Hepatocyte (in vitro differentiated cells): ENCODE measurements at places on chromosomes 2 and 18. TPM values are rescaled to one million over a fixed set of nuclear protein-coding genes. Genes with fewer than 3 reads are reported as not detected.
A peak's percentile ranks its signal among the peaks of the same experiment; 100 is the strongest.

DNA sequence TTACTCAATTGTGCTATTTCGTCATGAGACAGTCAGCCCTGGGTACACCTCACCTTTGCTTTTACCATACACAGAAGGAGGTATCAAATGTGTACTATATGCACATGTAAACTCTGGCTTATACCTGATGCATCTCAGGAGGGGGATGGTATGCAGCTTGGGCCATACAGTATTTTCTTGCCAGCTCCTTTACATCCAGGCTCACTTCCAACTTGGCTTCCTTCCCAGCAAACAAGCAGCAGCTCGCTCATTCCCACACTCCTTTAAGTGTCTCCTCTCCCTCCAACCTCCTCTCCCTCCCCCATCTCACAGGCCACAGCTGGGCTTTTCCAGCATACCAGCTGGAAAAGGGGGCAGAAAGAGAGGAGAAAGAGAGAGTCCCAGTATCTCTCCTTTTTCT, 9.6 kb downstream of the MARCHF4 start:
- H3K27ac ChIP-seq = no peak overlapping the region
- no peaks in the 10 kb centered on the region for H3K36me3 ChIP-seq
- no peak overlapping the region for H3K4me3 ChIP-seq

- H3K4me3 ChIP-seq = no peak overlapping the region
- H3K4me1 ChIP-seq = no peaks in the 10 kb centered on the region
- no peak for DNase-seq
These were observed 33.8 kb upstream of the COPS8 start for GRCh38 chr2:237051861-237052260.

DNA sequence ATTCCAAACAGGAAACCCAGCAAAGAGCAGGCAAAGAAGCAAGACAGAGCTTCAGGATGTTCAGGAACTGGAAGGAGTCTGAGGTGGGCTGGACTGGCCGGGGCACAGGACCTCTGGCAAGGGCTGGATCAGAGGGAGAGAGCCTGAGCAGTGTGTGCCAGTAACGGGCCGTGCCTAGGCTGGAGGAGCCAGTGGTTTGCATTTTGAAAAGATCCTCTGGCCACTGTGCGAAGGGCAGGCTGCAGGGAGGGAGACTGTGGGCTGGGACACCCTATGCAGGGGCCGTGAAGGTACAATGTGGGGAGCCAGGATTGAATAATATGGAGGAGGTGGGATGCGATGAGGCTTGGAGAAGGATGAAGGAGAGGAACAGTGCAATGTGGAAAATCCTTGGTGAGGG, 6.2 kb upstream of the SDC1 start:
- DNase-seq = no peak
- peaks cover 1% of the 10 kb centered on the region for H3K4me1 ChIP-seq
- H3K36me3 ChIP-seq = no peaks in the 10 kb centered on the region
- no peak overlapping the region for H3K27ac ChIP-seq

DNA sequence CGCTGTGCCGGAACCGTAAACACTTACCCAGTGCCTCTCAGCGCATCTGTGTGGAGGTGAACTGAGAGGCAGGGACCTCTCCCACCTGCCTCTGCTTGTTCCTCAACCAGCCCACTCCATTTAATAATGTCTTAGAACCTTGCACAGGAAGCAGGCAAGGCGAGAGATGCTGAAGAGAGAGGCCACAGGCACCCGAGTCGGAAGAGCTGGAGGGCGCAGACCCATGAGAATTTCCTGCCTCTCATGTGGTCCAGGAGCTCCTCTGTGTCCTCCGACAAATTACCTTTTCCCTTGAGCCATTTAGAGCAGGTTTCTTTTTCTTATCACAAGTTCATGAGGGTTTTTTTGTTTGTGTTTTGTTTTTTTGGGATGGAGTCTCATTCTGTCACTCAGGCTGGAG, 4.9 kb upstream of the RFX8 start:
- DNase-seq = no peak
- H3K4me1 ChIP-seq = no peaks in the 10 kb centered on the region
- peaks cover 2% of the 10 kb centered on the region for H3K27me3 ChIP-seq
- no peak overlapping the region for H3K4me3 ChIP-seq
- no peak overlapping the region for H3K27ac ChIP-seq

The XDH gene
- total RNA-seq = 4.0 and 6.7 TPM in 2 replicates

The DAPL1 gene
- not detected in 2 replicates for total RNA-seq

DNA sequence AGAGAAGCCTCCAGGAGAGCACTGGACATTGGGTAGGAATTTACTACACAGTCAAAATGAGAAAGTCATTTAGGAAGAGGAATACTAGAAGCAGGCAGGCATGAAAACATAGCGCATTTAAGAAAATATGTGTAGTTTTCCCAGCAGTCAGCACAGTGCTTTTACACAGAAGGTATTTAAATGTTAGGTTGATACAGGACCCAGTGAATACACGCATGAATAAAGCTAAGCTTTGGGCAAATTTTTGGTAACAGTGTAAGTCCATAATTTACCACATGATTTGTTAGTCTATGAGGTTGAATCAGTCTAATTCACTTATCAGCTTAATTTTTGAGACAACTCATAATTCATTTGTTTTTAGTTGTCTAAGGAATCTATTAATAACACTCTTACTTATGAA, 421.7 kb upstream of the CDH20 start:
- no peaks in the 10 kb centered on the region for H3K27me3 ChIP-seq
- no peaks in the 10 kb centered on the region for H3K36me3 ChIP-seq
- no peaks in the 10 kb centered on the region for H3K4me1 ChIP-seq
- no peak overlapping the region for H3K4me3 ChIP-seq
- H3K27ac ChIP-seq = no peak overlapping the region

GRCh38 chr2:218296847-218297246, 4.5 kb upstream of the TMBIM1 start:
- no peaks in the 10 kb centered on the region for H3K36me3 ChIP-seq
- no peak for DNase-seq
- H3K27me3 ChIP-seq = no peaks in the 10 kb centered on the region
- H3K4me1 ChIP-seq = peaks cover 28% of the 10 kb centered on the region
- H3K27ac ChIP-seq = peak overlapping the region; percentile 93
- H3K4me3 ChIP-seq = no peak overlapping the region

DNA sequence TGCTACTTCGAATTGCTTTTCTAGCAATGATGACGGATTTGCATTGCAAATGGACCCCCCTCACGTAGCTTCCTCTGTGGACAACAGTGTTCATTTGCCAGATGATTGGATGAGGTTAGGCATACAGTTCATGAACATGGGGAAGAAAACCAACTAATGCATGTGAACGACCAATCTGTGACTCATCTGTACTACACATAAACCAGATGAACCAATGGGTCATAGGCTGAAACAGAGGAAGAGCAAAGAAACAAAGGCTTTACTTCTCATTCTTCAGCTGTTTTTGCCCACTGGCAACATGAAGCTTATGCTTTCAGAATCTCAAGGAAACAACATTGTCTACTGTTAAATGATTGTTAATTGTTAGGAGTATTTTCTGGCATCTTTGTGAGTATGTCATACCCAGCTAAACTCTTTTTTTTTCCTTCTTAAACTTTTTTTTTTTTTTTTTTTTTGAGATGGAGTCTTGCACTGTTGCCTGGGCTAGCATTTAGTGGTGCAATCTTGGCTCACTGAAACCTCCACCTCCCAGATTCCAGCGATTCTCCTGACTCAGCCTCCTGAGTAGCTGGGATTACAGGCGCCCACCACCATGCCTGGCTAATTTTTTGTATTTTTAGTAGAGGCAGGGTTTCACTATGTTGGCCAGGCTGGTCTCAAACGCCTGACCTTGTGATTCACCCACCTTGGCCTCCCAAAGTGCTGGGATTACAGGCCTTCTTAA, 35.5 kb downstream of the EFEMP1 start:
- H3K27ac ChIP-seq = no peak overlapping the region
- no peaks in the 10 kb centered on the region for H3K4me1 ChIP-seq
- H3K36me3 ChIP-seq = no peaks in the 10 kb centered on the region
- H3K4me3 ChIP-seq = no peak overlapping the region
- no peaks in the 10 kb centered on the region for H3K27me3 ChIP-seq

The TLX2 gene
- not detected in 2 replicates for total RNA-seq

The NPAS2 gene
- 7.7 and 8.3 TPM in 2 replicates for total RNA-seq

DNA sequence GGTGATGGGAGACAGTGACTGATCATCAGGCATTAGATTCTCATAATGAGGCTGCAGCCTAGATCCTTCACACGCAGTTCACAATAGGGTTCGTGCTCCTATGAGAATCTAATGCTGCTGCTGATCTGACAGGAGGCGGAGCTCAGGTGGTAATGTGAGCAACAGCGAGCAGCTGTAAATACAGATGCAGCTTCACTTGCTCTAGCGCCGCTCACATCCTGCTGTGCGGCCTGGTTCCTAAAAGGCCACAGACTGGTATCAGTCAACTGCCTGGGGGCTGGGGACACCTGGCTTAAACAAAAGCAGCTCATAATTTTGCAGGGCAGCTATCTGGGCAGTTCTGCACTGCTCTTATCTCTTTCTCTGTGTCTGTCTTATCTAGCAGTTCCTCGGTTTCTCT, 20.4 kb upstream of the CD226 start:
- no peak for DNase-seq
- no peaks in the 10 kb centered on the region for H3K4me1 ChIP-seq
- H3K27me3 ChIP-seq = no peaks in the 10 kb centered on the region
- H3K4me3 ChIP-seq = no peak overlapping the region

The RETSAT gene
- total RNA-seq = 55.3 and 58.5 TPM in 2 replicates

The NOL4 gene
- 1.3 and 2.0 TPM in 2 replicates for total RNA-seq

DNA sequence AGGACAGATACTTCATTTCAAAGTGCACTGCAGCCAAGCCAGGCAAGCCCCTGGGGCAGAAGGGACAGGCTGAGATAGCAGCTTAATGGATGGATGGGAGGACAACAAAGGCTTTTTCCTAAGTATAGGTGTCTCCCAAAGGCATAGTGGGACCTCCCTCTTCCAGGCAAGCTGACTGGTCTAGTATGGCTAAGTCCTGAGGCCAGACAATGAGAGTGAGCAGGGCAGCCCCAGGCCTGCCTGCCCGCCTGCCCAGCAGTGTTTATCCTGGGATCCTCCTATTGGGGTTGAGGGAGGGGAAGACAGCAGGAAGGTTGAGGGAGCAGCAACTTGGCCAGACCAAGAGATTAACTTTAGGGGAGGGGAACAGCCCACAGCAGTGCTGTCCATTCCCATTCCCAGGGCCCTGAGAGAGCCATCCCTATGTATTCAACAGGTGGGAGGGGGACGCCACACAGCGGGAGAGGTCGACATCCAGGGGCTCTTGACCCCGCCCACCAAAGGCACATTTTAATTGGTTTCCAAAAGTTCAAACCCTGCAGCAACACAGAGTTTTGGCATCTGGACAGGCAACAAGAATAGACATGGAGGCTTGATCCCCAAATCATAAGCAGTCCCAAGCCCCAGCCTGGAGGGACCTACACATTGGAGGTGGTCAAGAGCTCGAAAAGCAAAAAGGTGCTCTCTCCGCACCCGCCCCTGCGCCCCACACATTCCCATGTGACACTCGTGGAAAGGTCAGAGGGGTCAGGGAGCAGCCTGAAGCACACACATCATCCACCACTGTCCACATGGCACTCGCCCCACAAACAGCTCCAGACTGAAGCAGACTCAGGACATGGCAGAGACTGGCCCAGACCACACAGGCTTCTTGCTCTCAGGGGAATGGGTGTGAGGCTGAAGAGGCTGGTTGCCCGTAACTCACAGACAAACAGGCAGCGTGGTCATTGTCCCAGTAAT, 2.9 kb upstream of the SFXN5 start:
- no peak overlapping the region for H3K4me3 ChIP-seq
- DNase-seq = peak; percentile 3
- no peak overlapping the region for H3K27ac ChIP-seq
- no peaks in the 10 kb centered on the region for H3K36me3 ChIP-seq
- no peaks in the 10 kb centered on the region for H3K27me3 ChIP-seq
- peaks cover 13% of the 10 kb centered on the region for H3K4me1 ChIP-seq

The PRADC1 gene
- total RNA-seq = 26.9 and 36.6 TPM in 2 replicates
